ENCODE measurements at places on chromosomes 5 and 9. TPM values are rescaled to one million over a fixed set of nuclear protein-coding genes. Genes with fewer than 3 reads are reported as not detected.

TMEM215 gene
- not detected for total RNA-seq

PCDHB10 gene
- 0.15 TPM for total RNA-seq

CFAP77 gene
- total RNA-seq, result not detected

NUTM2F gene
- not detected for total RNA-seq

LRRC26 gene
- not detected for total RNA-seq

PIP5KL1 gene
- 0.97 TPM for total RNA-seq
